ENCODE measurements at places on chromosomes 2 and 18. TPM values are rescaled to one million over a fixed set of nuclear protein-coding genes. Genes with fewer than 3 reads are reported as not detected.

Gene CYP27C1
- total RNA-seq, result not detected

Gene REL
- total RNA-seq, result 5.7 TPM

Gene INO80C
- total RNA-seq, result 21.8 TPM

Gene ANKRD30BL
- total RNA-seq, result not detected

Gene REG3G
- total RNA-seq, result not detected
